ENCODE measurements at places on chromosomes 7 and 10.

GRCh38 chr10:48659790-48660189, 24.9 kb upstream of the WDFY4 start:
- DNase-seq = no peak

DNA sequence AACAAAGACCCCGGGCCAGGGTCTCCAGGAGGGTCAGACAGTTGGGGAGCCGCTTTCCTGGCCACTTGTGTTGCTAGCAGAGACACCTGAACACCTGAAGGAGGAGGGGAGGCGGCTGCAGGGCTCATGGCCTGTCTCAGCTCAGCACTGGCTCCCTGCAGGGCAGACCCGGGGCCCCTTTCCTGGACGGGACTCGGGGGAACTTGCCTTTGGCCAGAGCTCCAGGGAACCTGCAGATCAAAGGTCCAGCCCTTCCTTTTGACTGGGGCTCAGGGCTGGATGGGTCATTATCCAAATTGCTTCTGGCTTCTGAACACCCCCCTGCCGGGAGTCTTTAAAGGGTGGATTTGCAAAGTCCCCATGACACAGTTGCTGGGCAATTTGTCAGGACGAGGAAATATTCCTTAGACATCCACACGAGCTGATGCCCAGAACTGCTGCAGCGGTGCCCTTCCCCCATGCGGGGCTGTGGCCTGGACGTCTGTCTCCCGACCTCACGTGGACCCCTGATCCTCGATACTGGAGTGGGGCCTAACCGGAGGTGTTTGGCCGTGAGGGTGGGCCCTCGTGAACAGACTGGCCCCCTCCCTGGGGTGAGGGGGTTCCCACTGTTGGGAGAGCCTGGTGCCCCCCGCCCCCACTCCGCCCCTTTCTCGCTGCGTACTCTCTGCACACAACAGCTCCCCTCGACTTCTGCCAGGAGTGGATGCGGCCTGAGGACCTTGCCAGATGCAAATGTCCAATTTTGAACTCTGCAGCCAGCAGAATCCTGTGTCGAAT, 194.3 kb downstream of the ELFN1 start:
- no peak for DNase-seq

- DNase-seq = no peak
These were observed 42.4 kb downstream of the IL2RA start for GRCh38 chr10:6019796-6020195.

DNA sequence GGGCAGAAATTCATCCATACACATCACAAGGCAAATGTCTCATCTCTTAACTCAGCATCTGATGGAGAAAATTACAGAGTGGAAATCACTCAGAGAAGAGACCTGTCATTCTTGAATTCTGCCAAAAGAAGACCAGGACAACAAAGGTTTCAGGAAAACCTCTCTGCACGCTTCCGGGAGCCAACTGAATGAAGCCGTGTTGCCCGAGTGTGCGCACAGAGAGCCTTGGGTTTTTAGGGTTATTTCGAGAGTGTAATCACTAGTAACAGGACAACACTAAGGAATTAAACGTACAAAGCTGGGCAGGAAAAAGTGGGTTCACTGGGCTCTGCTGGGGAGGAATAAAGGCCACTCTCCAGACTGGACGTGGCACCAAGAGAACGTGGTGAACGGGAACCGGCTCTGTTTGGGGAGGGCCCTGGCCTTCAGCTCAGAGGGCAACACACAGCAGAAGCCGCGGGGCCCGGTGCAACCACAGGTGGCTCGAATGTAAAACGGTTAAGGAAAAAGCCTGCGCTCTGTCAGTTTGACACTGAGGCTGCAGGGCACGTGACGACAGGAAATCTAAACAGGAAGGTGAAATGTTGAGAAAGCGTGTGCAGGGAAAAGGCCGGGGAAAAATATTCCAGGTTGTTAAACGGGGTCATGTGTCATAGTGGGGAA, 331.5 kb downstream of the DNAJB6 start:
- DNase-seq = no peak

GRCh38 chr7:158495786-158496185, 91.8 kb downstream of the PTPRN2 start:
- no peak for DNase-seq

DNA sequence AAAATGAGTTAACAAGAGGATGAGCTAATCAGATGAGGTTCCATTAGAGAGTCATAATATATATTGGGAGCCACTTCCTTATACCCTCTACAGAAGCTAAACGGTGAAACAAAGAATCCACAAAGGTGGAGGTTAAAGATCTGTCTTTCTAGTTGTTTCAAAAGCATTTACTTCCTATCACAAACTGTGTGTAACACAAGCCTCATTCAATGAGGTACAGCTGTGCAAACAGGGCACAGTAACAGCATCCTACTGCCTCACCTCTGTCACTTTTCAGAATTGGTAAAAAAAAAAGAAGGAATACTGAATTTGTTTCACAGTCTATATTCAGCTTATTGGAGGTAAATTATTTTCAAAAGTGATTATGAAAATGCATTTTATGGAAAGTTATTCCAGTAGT, 128.7 kb downstream of the AGMO start:
- no peak for DNase-seq

- no peak for DNase-seq
These were observed 524.7 kb upstream of the GALNT17 start for GRCh38 chr7:70607281-70607680.

DNA sequence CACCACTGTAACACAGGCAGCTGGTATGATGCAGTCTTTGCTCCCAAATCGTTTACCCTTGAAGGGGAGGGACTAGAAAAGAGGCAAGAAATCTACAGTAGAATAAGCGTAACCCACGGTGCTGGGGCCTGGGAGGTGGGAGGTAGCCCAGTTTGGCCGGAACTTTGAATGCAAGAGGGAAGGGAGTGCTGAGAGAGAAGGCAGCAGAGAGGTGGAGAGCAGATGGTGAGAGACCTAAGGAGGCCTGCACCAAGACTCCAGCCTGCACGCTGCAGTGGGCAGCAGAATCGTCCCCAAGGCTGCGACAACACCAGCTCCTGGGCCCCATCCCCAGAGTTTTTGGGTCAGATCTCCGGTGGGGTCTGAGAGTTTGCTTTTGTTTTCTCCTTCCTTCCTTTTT, 547.5 kb downstream of the GALNT17 start:
- no peak for DNase-seq

GRCh38 chr10:16910793-16911164, 93.6 kb upstream of the RSU1 start:
- peak; percentile 16 for DNase-seq

DNA sequence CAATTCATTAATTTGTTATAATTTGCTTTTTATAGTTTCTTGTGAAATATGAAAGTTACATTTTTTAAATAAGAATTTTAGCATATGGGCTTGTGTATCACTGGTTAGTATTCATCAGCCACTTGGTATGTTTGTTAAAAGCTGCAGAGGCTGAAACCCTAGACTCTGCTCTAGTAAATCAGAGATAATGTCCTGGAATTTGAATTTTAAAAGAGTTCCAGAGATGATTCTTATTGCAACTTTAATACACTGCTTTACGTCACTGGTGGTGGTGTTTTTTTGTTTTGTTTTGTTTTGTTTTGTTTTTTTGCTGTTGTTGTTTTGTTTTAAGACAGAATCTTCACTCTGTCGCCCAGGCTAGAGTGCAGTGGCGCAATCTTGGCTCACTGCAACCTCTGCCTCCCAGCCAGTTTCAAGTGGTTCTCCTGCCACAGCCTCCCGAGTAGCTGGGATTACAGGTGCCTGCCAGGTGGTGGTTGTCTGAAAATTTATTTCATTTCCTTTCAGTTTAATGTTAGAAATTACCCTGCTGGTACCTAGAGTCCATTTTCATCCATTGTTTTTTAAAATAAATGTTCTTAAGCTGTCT, 43.8 kb downstream of the PTPN12 start:
- no peak for DNase-seq

- DNase-seq = no peak
These were observed 15.9 kb downstream of the ODAD2 start for GRCh38 chr10:27982875-27983543.

- no peak for DNase-seq
These were observed 13.8 kb downstream of the MRPL32 start for GRCh38 chr7:42945821-42946626.

- DNase-seq = no peak
These were observed 550.4 kb upstream of the PCDH15 start for GRCh38 chr10:55351431-55351830.

- no peak for DNase-seq
These were observed 14.0 kb downstream of the SLC13A4 start for GRCh38 chr7:135713836-135714470.

DNA sequence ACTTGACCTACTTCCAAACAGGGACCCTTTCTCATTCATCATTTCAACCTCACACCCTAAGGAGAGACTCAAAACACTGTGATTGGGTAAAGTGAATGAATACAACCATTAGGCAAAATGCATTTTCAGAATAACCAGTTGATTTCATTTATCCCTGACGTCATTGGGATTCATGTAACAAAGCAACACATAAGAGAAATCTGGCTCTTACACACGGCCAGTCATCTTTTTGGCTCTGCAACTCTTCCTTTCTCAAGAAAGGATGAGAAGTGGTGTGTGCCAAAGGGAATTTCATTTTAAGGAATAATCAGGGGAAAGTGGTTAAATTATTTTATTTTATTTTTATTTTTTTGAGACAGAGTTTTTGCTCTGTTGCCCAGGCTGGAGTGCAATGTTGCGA, 83.1 kb downstream of the CPVL start:
- DNase-seq = no peak

DNA sequence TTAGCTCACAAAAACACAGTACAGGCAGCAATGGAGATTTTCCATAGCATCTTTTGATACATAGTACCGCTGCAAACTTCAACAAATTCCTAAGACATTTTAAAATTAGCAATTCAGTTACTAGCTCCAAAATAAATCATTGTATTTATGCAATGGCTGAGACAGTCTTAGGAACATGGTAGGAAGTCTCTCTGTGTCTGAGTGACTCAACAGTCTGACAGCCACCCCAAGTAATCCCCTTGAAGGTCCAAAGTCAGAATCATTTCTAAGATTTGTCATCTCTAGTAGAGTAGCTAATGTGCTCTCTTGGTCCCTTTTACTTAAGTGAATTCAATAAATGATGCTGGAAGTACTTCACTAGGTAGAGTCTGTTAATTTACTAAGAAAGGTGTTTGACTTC, 93.8 kb upstream of the NOBOX start:
- no peak for DNase-seq

DNA sequence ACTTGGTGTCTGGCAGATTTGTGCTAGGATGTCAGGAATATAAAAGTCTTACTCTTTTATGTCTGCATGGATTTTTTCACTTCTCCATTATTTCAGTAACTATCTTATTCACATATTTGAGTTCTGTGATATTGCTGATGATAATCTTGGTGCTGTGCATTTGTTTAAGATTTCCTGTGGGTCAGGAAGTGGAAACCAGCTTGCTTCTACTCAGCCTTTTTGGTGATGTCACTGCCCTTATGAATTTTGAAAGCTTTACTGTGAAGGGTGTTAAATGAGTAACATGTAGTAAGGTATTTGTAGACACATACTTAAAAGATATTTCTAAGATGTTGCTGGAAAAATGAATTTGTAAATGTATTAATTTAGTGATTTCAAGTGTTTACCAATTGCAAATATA, 69.5 kb upstream of the VOPP1 start:
- peak; percentile 35 for DNase-seq

- DNase-seq = no peak
These were observed 9.9 kb downstream of the STARD3NL start for GRCh38 chr7:38187794-38188440.

- DNase-seq = no peak
These were observed 53.8 kb upstream of the ITGB8 start for GRCh38 chr7:20276705-20277472.

- no peak for DNase-seq
These were observed 450.0 kb downstream of the SUGCT start for GRCh38 chr7:40584667-40585433.

DNA sequence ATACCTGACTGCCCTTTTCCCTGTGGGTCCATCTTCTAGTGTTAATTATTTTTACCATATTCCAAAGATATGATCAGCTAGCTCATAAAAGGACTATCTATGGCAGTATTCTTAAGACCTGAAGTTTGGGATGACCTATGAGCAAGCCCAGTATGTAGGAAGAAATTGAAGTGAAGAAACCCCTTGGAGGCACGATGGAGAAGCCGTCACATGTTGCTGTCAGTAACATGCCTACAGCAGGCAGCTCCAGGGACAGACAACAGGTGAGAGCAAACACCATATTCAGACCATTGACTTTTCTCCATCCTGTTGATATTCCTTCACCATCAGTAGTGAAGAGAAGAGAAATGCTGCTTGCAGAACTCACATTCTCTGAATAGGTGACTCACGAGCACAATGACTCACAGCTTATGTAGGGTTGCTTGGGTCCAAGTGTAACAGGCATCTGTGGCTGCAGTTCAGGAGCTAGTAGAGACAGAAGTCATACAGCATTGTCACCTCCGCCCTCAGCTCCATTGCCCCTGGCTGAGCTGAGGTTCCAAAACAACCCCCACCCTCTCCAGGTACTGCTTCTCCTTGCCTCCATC, 8.4 kb upstream of the LYZL2 start:
- DNase-seq = no peak

GRCh38 chr7:103065667-103066066, 8.9 kb downstream of the FBXL13 start:
- DNase-seq = peak; percentile 36

DNA sequence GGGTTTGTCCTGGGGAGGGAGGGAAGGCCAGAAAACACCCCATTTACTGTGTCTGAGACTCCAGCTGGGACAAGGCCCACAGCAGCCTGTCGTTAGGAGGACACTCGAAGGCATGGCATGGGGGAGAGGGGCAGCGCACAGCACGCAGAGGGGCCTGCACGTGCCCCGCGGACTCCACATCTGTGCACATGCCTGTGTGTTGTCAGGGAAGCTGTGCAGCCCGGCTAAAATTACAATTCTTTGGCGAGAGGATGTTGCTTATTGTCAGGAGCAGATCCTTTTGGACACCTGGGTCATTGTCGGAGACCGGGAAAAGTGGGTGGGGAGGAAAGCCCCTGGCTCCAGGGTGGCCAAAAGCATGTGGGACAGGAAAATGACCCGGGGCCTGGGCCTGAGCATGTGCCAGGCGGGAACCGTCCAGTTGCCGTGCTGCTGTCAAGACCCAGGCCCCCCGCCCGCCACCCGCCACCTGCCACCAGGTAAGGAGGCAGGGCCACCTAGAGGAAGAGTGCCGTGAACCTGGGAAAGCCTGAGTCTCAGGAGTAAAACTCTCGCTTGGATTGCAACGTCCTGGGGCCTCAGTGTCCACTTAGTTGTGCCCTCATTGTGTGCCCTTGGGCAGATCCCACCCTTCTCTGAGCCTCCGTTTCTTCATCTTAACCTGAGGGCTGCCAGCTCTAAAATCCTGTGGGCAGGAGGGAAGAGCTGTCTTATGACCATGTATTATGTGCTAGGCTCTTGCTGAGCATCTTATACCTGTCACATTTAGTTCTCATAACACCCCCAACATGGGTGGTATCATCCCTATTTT, 7.2 kb downstream of the VSIR start:
- no peak for DNase-seq

GRCh38 chr7:151375530-151376217, 34.1 kb downstream of the NUB1 start:
- DNase-seq = no peak
